Right ventricle myocardium inferior (tissue), 1 donor: ENCODE measurements at places on chromosomes 4 and X. TPM values are rescaled to one million over a fixed set of nuclear protein-coding genes. Genes with fewer than 3 reads are reported as not detected.

The PALLD gene
- total RNA-seq, result 977 TPM

The ARSH gene
- not detected for total RNA-seq

DNA sequence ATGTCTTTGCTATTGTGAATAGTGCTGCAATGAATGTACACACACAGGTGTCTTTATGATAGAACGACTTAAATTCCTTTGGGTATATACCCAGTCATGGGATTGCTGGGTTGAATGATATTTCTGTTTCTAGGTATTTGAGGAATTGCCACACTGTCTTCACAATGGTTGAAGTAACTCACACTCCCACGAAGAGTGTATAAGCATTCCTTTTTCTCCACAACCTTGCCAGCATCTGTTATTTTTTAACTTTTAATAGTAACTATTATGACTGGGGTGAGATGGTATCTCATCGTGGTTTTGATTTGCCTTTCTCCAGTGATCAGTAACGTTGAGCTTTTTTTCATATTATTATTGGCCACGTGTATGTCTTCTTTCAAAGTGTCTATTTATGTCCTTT is 17.6 kb upstream of the DCUN1D4 start:
- no peak for DNase-seq

DNA sequence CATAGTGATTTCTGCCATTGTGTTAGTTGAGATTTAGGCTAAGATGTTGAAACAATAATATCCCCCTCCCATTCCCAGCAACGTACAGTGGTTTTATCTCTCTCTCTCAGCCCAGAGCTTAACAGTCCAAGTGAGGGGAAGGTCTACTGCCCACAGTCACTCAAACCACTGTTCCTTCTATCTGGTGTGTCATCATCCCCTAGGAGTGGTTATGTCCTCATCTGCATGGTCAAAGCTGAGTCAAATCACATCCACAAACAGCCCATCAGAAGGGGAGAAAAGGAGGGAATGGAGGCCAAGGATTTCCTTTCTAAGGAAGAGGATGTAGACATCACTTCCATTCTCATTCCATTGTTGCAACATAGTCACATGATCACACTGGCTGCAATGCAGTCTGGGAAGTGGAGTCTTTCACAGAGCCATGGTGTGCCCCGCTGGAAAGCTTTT is 42.8 kb upstream of the CHRNA9 start:
- no peak for DNase-seq

The ASB11 gene
- total RNA-seq, result 85.9 TPM

GRCh38 chr4:55396308-55397125 is 760 bp downstream of the TMEM165 start:
- DNase-seq, result peak; percentile 75

- DNase-seq, result no peak
Observed at GRCh38 chrX:155747520-155747919, 133.6 kb upstream of the VAMP7 start.

DNA sequence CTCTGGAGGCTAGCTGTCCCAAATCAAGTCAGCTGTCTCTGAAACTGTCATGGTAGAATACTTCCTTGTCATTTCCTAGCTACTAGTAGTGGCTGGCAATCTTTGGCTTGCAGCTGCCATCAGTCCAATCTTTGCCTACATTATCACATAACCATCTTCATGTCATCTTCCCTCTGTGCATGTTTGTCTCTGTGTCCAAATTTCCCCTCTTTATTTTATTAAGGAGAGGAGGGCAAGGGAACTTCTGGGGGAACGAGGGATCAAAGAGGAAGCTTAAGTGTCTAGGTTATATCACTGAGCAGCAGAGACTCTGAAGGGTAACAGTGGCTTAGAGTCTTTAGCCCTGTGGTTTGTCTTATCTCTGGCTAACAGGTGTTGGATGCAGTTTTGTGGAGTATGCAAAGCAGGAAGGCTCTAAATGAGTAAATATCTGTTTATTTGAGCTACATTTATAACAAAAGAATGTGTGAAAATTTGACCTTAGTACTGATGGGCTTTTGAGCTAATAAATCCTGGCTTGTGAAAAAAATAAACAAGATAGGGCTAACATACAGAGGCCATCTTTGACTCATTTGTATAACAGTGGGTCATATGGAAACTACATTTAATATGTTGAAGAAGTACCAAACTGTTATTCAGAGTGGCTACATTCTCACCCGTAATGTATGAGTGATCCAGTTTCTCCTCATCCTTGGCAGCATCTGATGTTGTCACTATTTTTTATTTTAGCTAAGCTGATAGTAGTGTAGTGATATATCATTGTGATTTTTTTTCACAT is 49.4 kb upstream of the ENOX2 start:
- DNase-seq, result no peak

GRCh38 chr4:133800966-133801365 is 400.6 kb downstream of the PABPC4L start:
- DNase-seq, result no peak

GRCh38 chrX:31320740-31321139 is 248.9 kb upstream of the FTHL17 start:
- no peak for DNase-seq

- no peak for DNase-seq
Observed at GRCh38 chr4:112296949-112297880, at the start of gene ALPK1. Gene ALPK1, plus strand, starts transcription at chr4:112297369.

- DNase-seq, result no peak
Observed at GRCh38 chr4:90603540-90603939, 476.3 kb downstream of the CCSER1 start.

The GATB gene
- 171 TPM for total RNA-seq

The CLRN2 gene
- not detected for total RNA-seq

DNA sequence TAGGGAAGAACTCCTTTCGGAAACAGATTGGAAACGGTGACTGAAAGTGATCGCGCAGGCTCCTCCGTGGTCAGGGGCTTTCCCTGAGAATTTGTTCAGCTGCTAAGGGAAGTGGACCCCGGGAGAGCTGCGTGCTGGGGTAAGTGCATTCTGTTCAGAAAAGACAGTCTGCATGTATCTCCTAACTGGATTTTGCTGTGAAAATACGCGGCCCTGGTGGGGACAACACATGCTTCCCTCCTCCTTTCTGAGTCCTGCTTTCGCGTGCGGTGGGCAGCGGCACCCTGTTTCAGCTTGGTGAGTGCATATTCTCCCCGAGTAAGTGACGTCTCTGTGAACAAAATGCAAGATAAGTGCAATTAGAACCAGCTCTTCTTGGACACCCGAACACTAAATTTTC is 195.6 kb downstream of the STIM2 start:
- peak; percentile 21 for DNase-seq

GRCh38 chr4:170111085-170111484 is 21.3 kb upstream of the AADAT start:
- DNase-seq, result no peak

GRCh38 chrX:97479106-97479890 is 595.6 kb downstream of the RPA4 start:
- DNase-seq, result no peak

The CSAG2 gene
- not detected for total RNA-seq

GRCh38 chr4:152983221-152983620 is 47.1 kb downstream of the FHDC1 start:
- DNase-seq, result no peak
